ENCODE measurements at places on chromosomes 3 and 15.

- no peak for DNase-seq
Measured at GRCh38 chr3:17166369-17166768, 281.6 kb downstream of the PLCL2 start.

- no peak for DNase-seq
Measured at GRCh38 chr3:11832981-11833905, 13.4 kb downstream of the TAMM41 start.

DNA sequence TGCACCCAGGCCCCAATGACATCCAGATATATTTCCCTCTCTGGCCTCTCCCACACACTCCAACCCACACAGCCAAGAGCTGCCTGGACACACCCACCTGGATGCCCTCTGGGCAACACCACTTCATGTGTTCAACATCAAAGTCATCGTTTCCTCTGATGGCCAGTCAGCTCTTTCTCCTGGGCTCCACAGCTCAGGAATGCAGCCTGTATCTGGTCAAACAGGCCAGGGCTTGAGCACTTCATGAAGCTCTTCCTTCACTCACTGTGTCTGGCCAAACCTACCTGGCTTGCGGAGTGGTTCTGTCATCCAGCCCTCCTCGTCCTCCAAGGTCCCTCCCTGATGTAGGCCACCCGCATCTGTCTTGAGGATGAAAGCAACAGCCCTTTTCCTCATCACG is 35.8 kb upstream of the SLC6A11 start:
- DNase-seq, result no peak

GRCh38 chr15:90750186-90750585 is 33.0 kb downstream of the BLM start:
- DNase-seq, result no peak

GRCh38 chr3:177978946-177979345 is 557.3 kb upstream of the KCNMB2 start:
- DNase-seq, result no peak

DNA sequence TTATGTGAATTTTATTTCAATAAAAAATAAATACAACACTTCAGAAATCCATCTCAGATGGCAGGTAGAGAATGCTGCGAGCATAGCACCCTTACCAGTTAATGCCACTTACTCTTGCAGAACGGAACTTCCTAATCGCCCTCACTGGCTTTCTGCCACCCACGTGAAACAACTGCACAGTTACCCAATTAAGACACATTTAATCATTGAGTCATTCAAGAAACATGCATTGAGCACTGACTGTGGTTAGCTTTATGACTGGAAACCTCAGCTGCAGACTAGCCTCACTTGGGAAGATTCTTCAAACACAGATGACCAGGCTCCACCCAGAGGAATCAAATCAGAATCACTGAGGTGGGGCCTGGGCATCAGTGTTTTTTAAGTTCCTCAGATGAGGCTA is 5.6 kb upstream of the MFGE8 start:
- DNase-seq, result no peak

All from retina (tissue), 1 donor.